ENCODE measurements at places on chromosomes 6 and 20.

DNA sequence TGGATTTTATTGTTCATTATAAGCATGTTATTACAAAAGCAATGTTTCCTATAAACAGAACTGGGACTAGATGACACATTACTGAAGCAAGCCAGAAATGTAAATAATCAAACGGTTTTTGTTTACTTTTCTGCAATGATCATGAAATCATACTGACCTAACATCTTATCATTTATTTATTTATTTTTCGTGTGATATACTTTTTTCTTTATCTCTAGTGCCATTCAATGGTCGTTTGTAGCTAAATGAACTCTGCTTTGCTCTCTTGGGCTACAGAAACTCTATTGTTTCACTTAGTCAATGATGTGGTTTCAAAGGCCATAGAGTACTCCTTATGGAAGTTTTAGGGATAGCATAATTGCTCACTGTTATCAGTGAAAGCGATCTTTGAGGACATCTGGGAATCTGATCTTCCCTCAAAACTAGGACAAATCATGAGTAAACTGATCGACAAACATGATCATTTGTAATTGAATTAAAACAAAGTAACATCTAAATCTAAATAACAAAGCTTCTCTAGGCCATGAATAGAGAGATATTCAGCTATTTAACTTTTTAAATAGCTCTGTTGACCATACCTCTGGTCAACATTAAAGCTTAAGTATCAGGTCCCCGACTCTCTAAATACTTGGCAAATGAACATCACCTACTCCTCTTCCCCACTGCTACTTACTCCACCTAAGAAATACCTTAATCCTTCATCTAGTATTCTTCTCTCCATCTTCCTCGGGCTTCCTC is 933.4 kb downstream of the TFAP2A start:
- DNase-seq: no peak

GRCh38 chr6:26629359-26629758 is 30.2 kb downstream of the ZNF322 start:
- no peak for DNase-seq

- DNase-seq: no peak
Observed at GRCh38 chr6:74871757-74872156, 334.1 kb downstream of the COL12A1 start.

DNA sequence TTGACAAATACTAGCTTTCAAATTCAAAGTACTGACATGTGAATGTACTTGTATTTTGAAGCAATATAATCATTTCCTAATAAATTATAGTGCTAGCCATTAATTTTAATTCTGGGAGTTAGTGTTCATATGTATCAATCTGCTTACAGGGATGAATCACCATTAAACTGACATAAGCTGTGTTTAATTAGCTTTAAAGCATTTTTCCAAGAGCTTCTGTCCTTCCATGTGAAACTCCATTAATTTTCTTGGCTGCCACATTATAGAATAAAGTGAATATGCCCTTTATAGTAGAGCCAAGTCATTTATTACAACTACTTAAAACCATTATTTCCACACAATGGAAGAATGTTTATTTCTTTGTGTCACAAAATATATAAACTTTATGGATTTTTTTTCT is 150.8 kb downstream of the COL21A1 start:
- DNase-seq: no peak

GRCh38 chr6:116074732-116075390 is 14.2 kb upstream of the FRK start:
- DNase-seq: no peak

- no peak for DNase-seq
Observed at GRCh38 chr20:7993703-7994102, 25.9 kb downstream of the TMX4 start.

DNA sequence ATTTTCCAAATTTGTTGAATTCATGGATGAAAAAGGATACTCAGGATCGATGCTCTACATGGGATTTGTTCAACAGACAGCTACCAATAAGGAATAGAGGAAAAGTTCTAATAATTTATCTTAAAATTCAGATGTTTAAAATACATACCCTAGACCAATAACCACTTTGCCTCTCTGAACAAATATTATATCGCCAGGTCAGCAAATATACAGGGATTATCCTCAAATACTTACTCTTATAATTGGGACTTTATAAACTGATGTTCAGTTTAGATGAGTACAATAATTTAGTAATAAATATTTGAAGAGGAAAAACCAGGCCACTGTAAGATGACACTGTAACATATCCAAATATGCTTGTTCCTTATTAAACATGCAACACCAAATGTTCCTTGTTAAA is 268.7 kb downstream of the DOK5 start:
- DNase-seq: no peak

DNA sequence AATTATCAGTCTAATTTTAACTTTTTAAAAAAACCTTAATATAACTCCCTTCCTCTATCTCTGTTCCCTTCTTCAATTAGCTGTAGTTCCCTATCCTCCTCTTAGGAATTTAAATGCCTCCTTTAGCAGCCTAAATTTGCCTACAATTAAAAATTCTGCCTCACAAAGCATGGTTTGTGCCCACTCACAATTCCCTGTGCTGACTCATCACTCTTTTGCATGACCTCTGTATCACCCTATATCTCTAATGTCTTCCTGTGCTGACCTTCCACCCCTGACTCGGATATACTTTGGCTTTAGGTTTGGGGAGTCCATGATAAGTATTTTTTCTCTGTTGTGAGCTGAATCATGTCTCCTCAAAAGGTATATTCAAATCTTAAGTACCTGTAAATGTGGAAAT is 253.6 kb downstream of the RNF144B start:
- no peak for DNase-seq

DNA sequence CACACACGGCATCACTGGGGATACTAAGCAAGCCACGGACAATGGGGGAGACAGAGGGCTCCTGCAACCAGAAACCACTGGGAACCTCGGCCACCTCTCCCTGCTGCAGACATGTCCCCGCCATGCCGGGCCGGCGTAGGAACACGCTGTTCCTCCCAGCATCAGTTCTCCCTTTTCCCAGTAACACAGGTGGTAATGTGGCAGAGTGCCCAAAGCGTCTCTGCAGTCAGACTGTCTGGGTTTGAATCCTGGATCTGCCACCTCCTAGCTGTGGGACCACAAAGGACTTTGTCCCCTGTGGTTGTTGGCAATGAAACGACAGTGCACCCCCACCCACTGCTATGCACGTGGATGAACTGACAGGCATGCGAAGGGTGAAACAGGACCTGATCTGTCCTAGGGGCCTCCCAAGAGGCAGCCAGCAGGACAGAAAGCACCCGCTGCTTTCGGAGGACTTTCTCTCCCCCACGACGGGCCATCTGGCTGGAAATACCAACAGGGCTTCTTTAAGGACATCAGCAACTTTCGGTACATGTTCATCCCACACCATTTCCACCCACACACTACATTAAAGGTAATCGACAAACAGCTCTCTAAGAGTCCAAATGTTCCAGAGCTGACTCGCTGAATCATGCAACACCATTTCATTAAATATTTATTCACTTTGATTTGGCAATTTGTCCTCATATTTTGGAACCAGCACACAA is 74.1 kb downstream of the SULF2 start:
- DNase-seq: no peak

DNA sequence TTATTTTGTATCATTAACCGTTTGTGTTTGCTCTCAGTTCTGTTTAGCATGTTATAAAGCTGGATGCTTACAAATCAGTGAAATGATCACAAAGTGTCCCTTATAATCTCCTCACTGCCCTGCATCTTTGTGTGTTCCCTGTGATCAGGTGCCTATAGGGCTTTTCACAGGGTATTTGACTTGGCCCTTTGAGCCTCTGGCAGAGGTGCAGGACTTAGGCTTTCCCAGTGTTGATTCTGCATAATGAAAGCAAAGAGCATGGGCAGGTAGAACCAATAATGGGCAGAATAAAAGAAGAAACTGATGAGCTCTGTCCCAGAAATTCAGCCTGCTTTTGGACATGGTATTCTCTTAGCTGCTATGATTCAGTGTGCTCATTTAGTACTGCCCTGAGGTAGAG is 16.9 kb upstream of the PBOV1 start:
- DNase-seq: no peak

- DNase-seq: no peak
Observed at GRCh38 chr20:10651227-10651990, 22.4 kb downstream of the JAG1 start.

- DNase-seq: no peak
Observed at GRCh38 chr20:17663486-17663885, 18.6 kb downstream of the RRBP1 start.

GRCh38 chr6:67643281-67643680 is 991.8 kb upstream of the ADGRB3 start:
- no peak for DNase-seq

GRCh38 chr6:54083287-54083686 is 28.0 kb upstream of the MLIP start:
- DNase-seq: no peak

- DNase-seq: no peak
Observed at GRCh38 chr20:18628330-18628920, 40.6 kb downstream of the DTD1 start.

GRCh38 chr6:140907235-140907634 is 1225.5 kb upstream of the GJE1 start:
- DNase-seq: no peak

DNA sequence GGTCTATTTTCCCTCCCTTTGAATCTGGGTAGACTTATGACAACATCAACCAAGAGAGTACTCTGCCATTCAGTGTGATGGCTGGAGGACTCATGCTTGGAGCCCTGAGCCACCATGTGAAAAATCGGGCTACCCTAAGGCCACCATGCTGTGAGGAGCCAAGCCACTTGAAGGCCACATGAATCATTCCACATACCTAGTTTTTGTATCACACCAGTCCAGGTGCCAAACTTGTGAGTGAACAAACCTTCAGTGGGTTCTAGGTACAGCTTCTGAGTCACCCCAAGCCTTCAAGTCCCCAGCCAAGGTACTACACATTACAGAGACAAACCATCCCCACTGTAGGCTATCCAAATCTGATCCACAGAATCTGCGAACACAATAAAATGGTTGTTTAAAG is 37.4 kb upstream of the E2F3 start:
- no peak for DNase-seq

DNA sequence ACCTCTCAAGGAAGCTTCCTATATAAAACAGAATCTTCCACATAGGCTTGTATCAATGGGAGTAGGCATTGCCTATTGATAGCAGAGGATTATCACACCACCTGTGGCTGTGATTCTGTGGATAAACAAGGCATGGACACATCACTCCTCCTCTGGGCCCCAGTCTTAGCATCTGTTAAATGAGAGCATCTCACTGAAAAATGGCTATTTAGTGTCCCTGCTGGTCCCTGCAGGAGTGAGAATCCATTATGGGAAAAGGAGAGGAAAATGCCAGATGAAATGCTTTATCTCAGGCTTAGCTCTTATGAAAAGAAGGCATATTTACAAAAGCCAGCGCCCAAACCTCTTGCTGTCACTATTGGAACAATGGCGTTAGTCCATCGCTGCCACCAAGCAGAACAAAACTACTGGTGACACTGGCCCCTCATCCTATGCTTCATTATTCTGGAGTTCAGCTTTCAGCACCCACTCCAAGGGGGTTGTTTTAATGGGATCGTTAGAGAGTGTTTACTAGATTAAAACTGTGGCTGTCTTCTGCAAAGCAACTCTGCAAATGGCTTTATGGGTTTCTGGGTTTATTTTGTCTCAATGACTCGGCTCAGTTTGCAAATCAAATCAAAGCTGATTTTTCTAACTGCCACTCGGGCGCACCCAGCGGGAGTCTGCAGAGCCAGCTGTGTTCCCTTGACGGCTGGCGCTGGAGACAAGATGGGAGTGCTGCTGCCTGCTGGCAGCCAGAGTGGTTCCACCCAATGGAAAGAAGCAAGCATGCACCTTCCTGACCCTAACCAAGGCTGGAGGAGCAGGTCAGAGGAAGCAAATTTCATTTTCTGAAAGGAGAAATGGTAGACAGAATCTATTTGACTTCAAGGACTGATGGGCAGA is 658.8 kb upstream of the CHD6 start:
- peak; percentile 76 for DNase-seq

GRCh38 chr20:20259533-20259932 is 108.4 kb upstream of the INSM1 start:
- no peak for DNase-seq

- DNase-seq: no peak
Observed at GRCh38 chr6:89745716-89746115, 73.9 kb downstream of the MDN1 start.

DNA sequence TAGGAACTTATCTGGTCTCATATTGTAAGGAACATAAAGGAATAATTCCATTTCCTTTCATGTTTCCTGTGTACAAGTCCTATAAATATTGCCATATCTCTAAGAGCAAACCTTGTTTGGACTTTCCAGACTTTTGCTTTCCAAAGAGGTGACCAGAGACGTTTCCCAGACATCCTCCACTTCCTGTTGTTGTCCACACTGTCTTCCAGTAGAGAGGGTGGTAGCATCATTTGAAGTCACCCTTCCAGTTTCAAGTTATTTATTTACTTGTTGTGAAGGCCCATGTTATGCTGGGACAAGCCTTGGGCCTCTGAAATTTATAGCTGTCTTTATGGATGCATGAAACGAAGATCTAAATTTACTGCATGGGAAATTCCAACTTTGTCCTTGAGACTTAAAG is 10.6 kb upstream of the TGM3 start:
- DNase-seq: no peak

DNA sequence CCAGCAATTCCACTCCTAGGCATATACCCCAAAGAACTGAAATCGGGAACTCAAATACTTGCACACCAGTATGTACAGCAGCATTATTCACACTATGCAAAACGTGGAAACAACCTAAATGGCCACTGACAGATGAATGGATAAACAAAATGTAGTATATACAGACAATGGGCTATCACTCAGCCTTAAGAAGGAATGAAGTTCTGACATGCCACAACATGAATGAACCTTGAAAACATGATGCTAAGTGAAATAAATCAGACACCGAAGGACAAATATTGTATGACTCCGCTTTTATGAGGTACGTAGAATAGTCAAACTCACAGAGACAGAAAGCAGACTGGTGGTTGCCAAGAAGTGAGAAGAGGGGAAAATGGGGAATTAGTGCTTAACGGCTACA is 59.1 kb upstream of the CCN6 start:
- no peak for DNase-seq

GRCh38 chr20:43726811-43727338 is at the start of gene GTSF1L:
Gene GTSF1L, minus strand, starts transcription at chr20:43727002. Its CDS starts 308 bp downstream, at chr20:43726694.
- DNase-seq: no peak

All from NCI-H1092 (cell line).